ENCODE measurements at places on chromosomes 2 and 18.

DNA sequence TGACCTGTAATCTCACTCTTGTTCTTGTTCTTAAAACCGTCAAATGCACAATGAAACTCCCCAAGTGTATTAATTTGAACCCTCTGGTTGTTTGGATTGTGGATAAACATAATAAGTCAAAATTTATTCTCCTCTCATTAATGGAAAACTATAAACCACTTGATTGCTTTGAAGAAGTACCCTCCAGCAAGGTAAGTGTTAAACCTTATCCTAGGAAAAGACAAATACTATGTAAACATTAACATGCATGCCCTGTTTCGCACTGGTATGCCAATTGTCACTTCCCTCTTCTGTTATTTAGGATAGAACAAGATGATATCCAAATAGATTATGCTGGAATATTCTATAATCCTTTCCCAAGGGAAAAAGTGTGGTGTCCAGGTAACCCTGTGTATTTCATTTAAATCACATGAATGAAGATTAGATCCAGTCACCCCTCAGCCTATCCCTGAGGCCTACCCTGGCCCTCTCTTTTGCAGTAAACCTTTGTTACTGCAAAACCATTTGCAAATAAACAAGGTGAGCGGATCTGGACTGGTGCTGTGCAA is 1.3 kb downstream of the ADI1 start:
- DNase-seq: no peak

DNA sequence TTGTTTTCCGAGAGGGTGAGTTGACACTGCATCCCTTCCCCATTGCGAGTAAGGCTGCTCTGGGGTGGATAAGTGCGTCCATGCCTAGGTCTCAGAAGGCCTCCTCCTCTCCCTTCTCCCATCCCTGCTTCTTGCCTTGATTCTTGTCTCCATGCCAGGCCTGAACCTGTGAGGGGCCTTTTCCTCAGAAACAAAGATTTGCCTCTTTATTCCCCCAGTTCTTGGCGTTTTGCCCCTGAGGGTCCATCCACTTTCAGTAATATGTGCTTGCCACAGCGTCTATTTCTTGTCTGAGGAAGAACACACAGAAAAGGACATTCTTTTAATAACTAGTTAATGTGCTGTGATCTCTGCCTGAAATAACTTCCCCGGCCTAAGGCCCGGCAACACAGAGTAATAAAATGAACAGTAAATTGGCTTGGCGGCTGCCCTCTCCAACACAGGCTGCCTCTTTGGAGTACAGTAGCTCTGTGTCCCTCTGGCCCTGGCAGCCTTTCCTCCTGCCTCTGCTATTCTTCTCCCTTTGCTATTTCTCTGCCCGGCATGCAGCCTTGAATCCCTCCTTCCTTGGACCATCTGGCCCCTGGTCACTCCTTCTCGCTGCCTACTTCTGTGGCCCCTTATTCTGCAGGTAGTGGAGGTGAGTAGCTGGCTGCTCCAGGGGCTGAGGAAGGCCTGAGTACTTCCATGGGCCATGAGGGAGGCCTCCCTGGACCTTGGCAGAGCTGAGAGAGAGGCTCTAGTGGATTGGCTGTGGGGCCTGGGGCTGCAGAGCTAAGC is 4.4 kb downstream of the EHD3 start:
- DNase-seq: no peak

DNA sequence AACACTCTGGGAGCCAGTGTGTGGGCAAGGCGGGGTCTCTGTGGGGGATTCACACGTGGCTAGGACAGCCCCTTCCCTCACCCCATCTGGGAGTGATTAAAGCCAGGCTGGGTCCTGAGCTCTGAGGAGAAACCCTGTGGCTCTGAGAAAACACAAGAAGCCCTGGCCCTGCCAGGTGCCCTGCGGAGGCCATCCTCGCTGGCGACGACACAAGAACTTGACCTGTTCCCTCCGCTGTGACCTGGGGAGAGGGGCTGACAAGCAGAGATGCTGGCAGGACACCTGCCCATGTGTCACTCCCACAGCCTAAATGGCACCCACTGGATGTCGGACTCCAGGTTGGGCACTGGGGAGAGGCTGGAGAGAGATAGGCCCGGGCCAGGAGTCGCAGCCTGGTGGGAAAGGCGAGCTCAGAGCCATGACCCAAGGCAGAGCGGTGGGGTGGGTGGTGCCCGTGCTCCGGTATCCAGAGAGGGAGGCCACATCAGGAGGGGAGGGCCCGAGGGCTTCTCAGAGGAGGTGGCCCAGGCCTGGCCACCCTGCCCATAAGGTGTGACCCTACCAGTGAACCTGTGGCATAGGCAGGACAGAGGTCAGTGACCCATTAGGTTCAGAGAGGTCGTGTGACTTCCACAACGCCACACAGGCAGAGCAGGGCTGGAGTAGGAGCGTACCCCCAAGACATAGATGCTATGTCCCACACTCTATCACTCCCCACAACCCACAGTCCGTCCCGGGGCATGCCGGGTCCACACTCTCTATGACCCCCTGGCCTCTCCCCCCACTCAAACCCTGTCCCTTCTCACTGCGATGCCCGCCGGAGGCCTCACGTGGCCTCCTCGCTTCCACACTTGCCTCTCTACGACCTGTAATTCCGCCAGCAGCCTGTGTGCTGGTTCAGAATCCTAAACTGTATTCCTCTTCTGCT is 59.4 kb upstream of the HPCAL1 start:
- no peak for DNase-seq

DNA sequence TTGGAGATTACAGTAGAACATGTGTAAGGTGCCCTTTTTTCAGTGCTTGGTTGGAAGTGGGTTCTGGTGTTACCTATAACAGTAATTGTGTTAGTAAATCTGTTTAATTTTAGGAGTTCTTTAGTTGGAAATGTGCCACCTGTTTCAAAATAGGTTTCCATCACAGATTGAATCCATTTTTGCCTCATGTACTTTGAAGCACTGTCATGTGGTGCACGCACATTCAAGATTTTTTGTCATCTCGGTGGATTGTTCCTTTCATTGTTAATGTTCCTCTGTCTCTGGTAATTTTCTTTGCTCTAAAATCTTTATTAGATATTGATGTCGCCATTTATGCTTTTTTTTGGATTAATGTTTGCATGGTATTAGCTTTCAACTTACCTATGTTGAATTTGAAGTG is 1.3 kb downstream of the ATP9B start:
- DNase-seq: no peak

GRCh38 chr18:8264861-8265411 is 344.3 kb upstream of the RAB12 start:
- peak; percentile 66 for DNase-seq

GRCh38 chr2:47223980-47224379 is 68.9 kb upstream of the STPG4 start:
- no peak for DNase-seq

DNA sequence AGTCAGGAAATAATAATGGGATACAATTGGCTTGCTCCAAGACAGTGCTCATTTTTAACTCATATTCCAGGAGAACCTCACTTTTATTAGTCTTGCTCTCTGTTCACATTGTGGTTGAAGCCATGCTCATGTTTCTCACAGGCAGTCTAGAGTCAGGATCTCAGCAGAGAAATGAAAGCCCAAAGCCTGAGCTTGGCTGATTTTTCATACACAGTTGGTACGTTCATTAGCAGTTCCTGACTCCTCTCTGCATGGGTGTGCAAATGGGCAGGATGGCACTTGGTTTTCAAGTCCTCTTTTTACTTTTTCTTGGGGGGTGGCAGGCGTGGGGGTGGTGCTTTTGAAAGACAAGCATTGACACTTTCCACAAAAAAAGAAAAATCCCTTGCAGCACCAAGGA is 56.0 kb upstream of the KLF7 start:
- DNase-seq: no peak

GRCh38 chr2:39407516-39408296 is 29.4 kb downstream of the MAP4K3 start:
- no peak for DNase-seq

DNA sequence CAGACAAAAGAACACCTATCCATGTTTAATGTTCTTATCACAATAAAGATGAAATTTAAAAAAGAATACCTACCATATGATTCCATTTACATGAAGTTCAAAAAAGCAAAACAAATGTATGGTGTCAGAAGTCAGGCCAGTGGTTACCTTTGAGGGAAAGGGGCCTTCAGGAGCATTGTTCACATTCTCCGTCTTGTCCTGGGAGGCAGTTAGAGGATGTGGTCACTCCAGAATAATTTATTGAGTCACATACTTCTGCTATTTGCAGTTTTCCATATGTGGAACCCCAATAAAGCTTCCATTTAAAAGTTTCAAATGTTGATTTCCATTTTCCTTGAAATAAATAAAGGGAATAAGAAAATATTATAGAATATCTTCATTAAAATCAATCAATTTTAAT is 41.6 kb upstream of the POU3F3 start:
- no peak for DNase-seq

DNA sequence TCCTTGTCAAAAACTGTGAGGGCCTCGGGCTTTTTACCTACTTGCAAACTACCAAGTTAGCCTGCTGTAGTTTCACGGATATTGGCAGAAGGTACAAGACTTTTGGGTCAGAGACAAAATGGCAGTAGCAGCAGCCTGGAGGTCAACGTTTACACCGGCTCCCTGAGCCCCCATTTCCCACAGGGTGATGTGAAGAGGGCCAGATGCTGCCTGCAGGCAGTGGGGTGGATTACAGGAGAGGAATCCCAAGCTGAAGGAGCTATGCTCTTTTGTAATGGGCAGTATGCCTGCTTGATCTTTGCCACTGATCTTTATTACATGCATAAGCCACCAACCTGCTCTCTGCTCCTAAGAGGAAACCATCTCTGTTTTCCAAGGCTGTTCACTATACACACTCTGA is 29.5 kb upstream of the SP5 start:
- no peak for DNase-seq
